ENCODE measurements at places on chromosomes 5 and 9. TPM values are rescaled to one million over a fixed set of nuclear protein-coding genes. Genes with fewer than 3 reads are reported as not detected.
A peak's percentile ranks its signal among the peaks of the same experiment; 100 is the strongest.

The DOK3 gene
- total RNA-seq: 0.56 TPM

The CDKN2A gene
- total RNA-seq: 17.5 TPM

The ANKRD55 gene
- not detected for total RNA-seq

DNA sequence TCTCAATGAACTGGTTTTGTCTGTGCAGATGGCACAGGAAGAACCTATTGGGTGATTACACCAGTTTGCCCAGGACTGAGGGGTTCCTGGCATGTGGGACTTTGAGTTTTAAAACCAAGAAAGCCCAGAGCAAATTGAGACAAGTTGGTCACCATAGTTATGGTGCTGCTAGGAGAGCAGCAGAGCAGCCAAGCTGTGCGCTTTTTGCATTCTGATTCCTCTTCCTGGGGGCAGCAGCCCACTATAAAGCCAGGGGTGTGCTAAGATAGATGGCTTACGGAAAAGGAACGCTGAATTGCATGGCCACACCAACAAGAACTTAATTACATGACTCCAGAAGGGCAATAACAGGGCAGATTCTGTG lies 49.7 kb downstream of the TIMD4 start:
- no peaks in the 10 kb centered on the region for H3K27me3 ChIP-seq
- H3K36me3 ChIP-seq: no peaks in the 10 kb centered on the region
- no peak overlapping the region for H3K4me3 ChIP-seq
- H3K27ac ChIP-seq: no peak overlapping the region

- DNase-seq: peak; percentile 54
- H3K4me3 ChIP-seq: no peak overlapping the region
- H3K27me3 ChIP-seq: no peaks in the 10 kb centered on the region
- no peaks in the 10 kb centered on the region for H3K4me1 ChIP-seq
These were observed 60.3 kb upstream of the EPB41L4A start for GRCh38 chr5:112479418-112479817.

GRCh38 chr5:107894361-107894760 lies 223.6 kb upstream of the EFNA5 start:
- H3K4me1 ChIP-seq: peaks cover 2% of the 10 kb centered on the region
- H3K27me3 ChIP-seq: no peaks in the 10 kb centered on the region
- DNase-seq: peak; percentile 26
- no peaks in the 10 kb centered on the region for H3K36me3 ChIP-seq
- no peak overlapping the region for H3K27ac ChIP-seq
